ENCODE measurements at places on chromosomes 4 and X. TPM values are rescaled to one million over a fixed set of nuclear protein-coding genes. Genes with fewer than 3 reads are reported as not detected.

DNA sequence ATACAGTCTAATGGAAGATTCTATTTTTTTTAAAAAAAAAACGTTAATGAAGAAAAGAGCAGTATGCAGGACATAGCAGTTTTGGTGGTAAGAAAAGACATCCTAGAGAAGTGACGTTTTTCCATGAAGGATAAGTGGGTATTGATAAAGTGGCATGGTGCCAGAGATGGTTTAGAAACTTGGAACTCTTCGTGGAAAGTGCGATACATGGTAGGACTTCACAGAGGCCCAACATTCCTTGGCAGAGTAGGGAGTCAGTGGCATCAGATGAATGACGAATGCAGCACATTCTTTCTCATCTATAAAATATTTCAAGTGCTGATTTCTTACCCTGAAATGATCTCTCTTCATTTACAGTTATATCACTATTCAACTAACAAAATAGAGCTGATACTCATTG, 298.7 kb downstream of the CCSER1 start:
- H3K36me3 ChIP-seq: no peaks in the 10 kb centered on the region
- DNase-seq: no peak
- H3K4me1 ChIP-seq: no peaks in the 10 kb centered on the region
- H3K27me3 ChIP-seq: no peaks in the 10 kb centered on the region
- H3K4me3 ChIP-seq: no peak overlapping the region

GRCh38 chrX:9172464-9172850, 138.5 kb upstream of the FAM9B start:
- no peak overlapping the region for H3K27ac ChIP-seq
- no peaks in the 10 kb centered on the region for H3K27me3 ChIP-seq
- DNase-seq: no peak

- no peaks in the 10 kb centered on the region for H3K27me3 ChIP-seq
- H3K36me3 ChIP-seq: no peaks in the 10 kb centered on the region
- no peak overlapping the region for H3K4me3 ChIP-seq
- H3K4me1 ChIP-seq: no peaks in the 10 kb centered on the region
- H3K27ac ChIP-seq: no peak overlapping the region
Observed at GRCh38 chr4:108426493-108426892, 193.9 kb upstream of the RPL34 start.

DNA sequence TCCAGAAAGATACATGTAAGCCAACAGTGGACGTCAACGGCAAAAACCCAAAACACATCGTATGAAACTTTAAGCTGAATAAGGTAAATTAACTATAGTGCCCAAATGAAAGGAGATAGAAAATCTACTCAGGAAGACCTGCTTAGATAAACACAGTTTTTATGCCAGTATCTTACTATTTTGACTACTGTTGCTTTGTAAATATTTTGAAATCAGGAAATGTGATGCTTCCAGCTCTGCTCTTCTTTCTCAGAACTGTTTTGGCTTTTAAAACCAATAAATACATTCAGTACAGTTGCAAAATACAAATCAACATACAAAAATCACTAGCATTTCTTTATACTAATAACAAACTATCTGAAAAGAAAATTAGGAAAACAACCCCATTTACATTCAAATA, 83.8 kb downstream of the SMARCA5 start:
- no peak overlapping the region for H3K4me3 ChIP-seq
- no peaks in the 10 kb centered on the region for H3K4me1 ChIP-seq
- H3K27ac ChIP-seq: no peak overlapping the region
- no peaks in the 10 kb centered on the region for H3K27me3 ChIP-seq
- DNase-seq: no peak
- H3K36me3 ChIP-seq: no peaks in the 10 kb centered on the region

The PABPC1L2B gene
- total RNA-seq: not detected

The SPATA4 gene
- not detected for total RNA-seq

The BTK gene
- 5.9 TPM for total RNA-seq
